Astrocyte (in vitro differentiated cells and primary cell): ENCODE measurements at places on chromosomes 4 and X. TPM values are rescaled to one million over a fixed set of nuclear protein-coding genes. Genes with fewer than 3 reads are reported as not detected.

The ITIH6 gene
- not detected in 2 replicates for total RNA-seq

The CTAG1A gene
- total RNA-seq = not detected in 2 replicates

DNA sequence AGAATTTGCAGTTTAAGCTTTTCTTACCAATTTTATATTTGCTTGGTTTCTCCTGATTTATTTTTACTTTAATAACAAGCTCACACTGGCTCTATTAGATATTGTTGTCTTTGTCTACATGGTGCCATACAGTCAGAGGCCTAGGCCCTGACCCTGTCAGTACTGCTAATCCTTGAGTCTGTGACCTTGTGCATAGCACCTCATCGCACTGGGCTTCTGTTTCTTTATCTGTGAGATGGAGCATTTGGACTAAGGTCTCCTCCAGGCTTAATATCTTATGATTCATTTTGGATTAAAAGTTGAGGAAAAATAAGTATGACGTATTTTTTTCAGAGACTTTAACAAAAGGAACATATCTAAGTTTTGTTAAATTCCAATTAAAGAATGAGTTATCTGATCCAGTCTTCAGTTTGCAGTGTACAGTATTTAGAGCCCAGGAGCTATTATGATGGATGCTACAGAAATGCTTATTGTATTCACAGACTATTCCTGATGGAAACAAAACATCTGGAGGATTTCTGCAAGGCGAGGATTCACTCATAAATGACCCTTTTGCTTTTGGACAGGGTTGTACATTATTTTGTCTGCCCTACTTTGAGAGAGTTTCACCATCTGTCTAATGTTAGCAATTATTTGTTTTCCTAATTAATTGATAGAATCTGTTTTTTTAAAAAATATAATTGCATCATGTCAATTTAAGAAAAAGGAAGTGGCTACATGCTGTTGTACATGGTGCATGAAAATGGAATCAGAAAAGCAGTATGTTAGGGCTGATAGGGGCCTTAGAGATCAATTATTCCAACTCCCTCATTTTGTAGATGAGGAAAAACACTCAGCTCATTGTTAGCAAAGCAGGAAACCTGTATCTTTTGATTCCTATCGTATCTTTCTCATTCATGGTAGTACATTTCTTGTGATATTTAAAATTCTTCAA, 203.6 kb downstream of the BANK1 start:
- H3K27ac ChIP-seq = no peak overlapping the region
- H3K36me3 ChIP-seq = no peaks in the 10 kb centered on the region
- peaks cover 4% of the 10 kb centered on the region for H3K4me1 ChIP-seq
- DNase-seq = no peak
- no peaks in the 10 kb centered on the region for H3K27me3 ChIP-seq
- H3K4me3 ChIP-seq = no peak overlapping the region

GRCh38 chrX:12582649-12583048, 208.6 kb upstream of the PRPS2 start:
- H3K27me3 ChIP-seq = no peaks in the 10 kb centered on the region
- DNase-seq = no peak
- no peaks in the 10 kb centered on the region for H3K4me1 ChIP-seq
